ENCODE measurements at places on chromosomes 6 and 20. TPM values are rescaled to one million over a fixed set of nuclear protein-coding genes. Genes with fewer than 3 reads are reported as not detected.

The GUCA1A gene
- total RNA-seq: not detected

The PACRG gene
- 14.1 TPM for total RNA-seq

The GINS1 gene
- 0.43 TPM for total RNA-seq

The CDH4 gene
- total RNA-seq: not detected

The FNDC11 gene
- total RNA-seq: not detected

The SPATS1 gene
- not detected for total RNA-seq

The UBD gene
- total RNA-seq: not detected

The SOBP gene
- total RNA-seq: 28.7 TPM

The PNPLA1 gene
- not detected for total RNA-seq

The TLDC2 gene
- not detected for total RNA-seq

The EYA4 gene
- 24.2 TPM for total RNA-seq
